ENCODE measurements at places on chromosomes 2 and 18.

DNA sequence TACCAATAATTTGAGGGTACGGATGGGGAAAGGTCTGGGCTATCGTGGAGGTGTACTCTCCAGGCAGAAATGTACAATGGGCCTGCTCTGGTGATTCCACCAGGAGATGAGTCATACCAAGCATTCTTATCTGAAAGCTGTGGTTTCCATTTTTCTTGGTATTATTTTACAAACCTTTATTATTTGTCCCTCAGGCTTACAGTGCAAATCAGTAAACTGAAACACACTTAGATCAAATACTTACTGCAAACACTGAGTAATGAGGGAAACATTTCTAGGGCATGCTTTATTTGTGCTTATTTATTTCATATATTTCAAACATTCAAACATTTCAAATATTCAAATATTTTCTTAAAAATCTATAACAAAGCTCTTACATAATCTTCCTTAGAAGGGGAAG is 319.8 kb downstream of the RND3 start:
- DNase-seq: no peak

- DNase-seq: no peak
These were observed 104.9 kb upstream of the MGAT5 start for GRCh38 chr2:134148843-134149472.

DNA sequence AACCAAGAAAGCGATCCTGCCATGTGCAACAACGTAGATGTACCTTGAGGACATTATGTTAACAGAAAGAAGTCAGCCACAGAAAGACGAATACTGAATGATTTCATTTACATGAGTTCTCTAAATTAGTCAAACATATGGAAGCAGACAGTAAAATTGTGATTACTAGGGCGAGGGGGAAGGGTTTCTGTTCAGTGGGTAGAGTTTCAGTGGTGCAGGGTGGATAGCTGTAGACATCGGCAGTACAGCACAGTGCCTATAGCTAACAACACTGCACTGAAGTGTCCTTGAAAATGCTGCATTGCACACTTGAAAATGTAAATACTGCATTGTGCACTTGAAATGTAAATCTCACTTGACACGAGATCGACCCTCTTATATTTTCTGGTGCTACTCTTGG is 275.3 kb downstream of the GALR1 start:
- no peak for DNase-seq

DNA sequence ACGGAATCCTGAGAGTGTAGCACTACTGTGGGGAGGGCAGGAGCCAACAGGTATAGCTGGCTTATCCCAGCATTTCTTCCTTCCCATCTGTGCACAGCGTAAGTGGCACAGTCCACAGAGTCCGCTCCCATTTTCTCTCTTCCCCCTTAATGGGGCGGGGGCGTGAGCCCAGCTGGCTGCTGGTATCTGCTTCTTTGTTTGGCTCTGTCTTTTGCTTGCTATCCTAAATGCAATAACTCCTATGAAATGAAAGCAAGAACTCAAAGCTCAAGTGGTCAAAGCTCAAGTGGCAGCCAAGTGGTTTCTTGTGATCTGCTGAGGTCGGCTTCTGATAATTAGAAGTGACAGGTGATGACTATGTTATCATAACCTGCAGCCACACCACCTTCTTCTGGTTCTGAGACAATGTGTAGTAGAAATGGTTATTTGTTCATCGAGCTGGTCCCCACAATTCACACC is 192.7 kb downstream of the PLCL1 start:
- no peak for DNase-seq

DNA sequence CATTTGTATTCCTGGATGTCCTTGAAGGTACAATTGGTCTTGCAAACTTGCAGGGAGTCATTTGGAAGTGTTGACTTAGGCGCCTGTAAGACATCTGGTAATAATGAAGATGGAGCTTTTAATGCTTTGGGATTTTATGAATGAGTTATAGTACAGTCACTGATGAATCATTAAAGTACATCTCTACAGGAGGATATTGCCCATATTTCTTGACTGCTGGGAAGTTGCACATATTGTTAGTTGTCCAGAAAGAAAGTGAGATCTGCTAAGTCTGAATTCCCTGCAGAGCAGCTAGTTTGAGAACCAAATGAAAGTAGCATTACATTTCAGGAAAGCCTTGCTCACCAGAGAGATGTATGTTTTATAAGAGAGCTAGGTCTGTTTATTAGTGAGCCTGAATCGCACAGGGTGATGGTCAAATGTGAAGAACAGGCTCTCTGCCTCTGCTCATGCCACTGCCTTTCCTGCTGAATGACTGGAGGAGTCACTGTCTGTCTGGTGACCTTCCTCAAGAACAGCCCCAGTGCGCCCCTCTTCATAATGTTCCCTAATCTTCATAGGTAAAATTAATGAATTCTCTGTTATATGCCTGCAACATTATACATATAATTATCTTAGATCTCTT is 138.9 kb upstream of the KLHL14 start:
- DNase-seq: no peak

- no peak for DNase-seq
These were observed 17.3 kb downstream of the RAB12 start for GRCh38 chr18:8626414-8627106.

DNA sequence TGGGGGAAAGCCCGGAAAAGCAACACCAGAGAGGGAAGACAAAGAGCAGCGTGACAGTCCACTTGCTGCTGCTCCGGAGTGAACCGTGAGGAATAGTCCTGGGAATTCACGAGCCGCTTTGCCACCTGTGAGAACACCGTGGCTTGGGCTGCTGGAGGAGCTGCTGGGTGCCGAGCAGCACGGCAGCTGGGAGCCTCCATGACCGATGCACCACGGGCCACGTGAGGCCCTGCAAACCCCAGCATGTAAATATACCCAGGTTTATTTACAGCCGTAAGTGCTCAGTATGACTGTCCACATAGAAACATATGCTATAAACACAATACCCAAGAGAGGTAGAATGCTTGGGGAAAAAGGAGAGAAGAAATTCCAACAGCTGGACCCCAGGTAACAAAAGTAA is 65.1 kb downstream of the SMIM21 start:
- DNase-seq: no peak

- DNase-seq: no peak
These were observed 109.9 kb downstream of the TMEM182 start for GRCh38 chr2:102871707-102872106.

GRCh38 chr18:11320986-11321385 is 171.6 kb upstream of the PIEZO2 start:
- no peak for DNase-seq

- no peak for DNase-seq
These were observed 356.1 kb upstream of the ZC3H15 start for GRCh38 chr2:186129767-186130581.

DNA sequence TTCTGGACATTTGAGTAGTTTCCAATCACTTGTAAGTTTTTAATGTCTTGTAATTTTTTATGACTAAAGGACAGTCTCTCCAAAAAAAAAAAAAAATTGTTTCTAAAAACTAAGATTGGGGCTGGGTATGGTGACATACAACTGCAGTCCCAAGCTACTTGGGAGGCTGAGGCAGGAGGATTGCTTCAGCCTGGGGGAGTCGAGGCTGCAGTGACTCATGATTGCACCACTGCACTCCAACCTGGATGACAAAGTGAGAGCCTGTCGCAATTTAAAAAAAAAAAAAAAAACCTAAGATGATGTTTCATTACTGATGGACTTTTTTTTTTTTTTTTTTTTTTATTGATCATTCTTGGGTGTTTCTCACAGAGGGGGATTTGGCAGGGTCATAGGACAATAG is 34.4 kb upstream of the PKDCC start:
- DNase-seq: no peak

GRCh38 chr2:239531456-239532241 is 130.8 kb upstream of the HDAC4 start:
- no peak for DNase-seq

DNA sequence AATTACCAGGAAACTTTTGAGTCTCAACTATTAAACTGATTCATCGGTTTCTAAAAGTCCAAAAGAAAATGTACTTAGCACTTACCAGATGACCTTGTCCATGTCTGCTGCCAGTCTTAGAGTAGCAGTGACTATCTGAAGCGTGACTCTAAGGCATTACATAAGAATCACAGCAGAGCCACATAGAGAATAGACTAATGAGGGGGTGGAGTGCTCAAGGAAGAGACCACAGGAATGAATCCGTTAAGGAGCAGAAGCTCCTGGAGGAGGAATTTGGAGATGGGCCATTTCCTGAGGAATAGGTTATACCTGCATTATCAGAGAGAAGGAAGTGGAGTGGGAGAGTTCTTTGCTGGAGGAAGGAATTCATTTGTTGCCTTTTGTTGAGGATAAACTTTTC is 116.0 kb downstream of the MAP3K20 start:
- DNase-seq: no peak

- no peak for DNase-seq
These were observed 114.8 kb downstream of the BCL11A start for GRCh38 chr2:60438653-60439052.

GRCh38 chr18:70337139-70337972 is 48.5 kb downstream of the SOCS6 start:
- DNase-seq: no peak

DNA sequence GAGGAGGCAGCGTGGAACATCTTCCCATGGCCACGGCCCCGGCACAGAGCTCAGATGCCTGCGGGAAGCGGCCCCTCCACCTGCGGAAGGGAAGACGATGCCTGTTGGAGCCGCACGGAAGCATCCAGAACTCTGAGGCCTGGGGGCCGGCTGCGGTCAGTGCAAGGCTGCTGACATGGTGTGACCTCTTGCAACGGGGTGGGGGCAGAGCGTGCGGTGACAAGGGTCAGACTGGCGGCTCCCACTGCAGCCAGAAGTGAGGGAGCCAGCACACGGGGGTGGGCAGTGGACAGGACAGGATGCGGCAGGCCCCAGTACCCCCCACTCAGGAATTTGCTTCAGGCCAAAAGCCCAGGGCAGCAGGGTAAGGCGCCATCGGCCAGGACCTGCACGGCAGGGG is 48.8 kb downstream of the SLC66A2 start:
- no peak for DNase-seq

DNA sequence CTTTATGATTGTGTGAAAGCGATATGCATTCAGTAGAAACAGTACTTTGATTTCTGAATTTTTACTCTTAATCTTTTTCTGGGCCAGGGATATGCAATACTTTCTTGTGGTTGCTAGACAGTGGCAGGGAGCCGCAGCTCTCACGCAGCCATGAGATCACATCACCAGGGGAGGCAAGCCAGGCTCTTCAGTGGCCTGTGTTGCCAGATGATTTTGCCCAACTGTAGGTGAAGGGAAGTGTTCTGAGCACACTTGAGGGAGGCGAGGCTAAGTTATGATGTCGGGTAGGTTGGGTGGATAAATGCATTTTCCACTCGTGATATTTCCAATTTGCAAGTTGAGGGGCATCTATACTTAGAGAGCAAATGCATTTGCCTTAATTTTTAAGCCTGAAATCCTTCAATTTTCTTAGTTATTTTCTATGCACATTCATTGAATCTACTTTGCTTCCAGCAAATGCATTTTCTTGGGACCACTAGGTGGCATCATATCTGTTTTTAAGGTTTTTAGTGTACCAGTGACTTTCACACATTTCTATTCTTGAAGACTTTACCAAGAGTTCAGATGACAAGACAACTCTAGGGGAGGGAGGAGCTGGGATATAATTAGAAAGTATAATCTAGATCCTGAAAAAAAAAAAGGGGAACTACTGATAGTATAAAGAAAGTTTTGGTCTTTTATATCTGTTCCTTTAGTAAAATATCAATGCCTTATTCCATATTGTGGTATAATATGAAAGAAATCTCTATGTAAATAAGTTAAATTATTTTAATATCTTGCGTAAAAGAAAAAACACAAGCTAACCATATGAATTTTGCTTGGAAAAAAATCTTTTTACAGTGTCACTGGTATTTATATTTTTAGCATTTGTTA is 643.3 kb downstream of the SOCS6 start:
- no peak for DNase-seq

DNA sequence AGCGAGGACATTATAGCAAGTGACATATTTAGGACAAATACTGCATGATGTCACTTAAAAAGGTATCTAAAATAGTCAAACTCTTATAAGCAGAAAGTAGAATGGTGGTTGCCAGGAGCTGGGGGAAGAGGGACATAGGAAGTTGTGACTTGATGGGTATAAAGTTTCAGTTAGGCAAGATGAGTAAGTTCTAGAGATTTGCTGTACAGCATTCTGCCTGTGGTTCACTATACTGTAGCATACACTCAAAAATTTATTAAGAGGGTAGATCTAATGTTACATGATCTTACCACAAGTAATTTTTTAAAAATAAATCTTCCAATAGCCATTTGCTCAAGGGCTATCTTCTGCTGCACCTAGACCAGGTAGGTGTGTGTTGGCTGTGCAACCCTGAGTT is 78.1 kb upstream of the NPAS2 start:
- DNase-seq: no peak

- DNase-seq: no peak
These were observed 202.1 kb downstream of the RNF144A start for GRCh38 chr2:7119132-7119835.

DNA sequence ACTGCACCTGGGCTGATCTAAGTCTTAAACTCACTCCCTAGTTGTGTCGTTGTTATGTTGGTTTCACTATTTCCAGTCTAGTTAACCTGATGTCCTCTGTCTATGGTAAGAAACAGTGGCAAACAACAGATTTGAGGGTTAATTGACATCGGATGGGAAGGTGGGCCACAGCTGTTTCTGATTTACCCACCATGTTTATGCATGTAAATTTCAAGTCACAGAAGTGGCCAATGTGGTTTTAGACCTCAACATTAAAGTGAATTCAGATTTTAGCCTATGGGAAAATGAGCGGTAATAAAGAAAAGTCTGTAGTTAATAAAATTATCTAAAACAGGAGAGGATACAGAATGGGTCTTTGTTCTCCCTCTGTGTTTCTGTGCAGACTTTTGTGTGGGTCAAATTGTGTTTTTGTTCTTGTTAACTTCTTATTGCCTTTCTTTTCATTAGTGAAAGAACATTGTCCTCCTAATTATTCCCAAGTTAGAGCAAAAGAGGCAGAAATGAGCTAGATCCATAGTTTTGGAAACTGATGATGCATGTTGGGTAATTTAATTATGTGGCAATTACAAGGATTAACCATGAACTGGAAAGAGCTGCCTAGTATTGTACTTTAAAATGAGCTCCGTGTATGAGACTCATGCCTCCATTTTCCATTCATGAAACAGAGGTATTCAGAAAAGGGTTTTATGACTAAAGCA is 83.2 kb downstream of the LAMA3 start:
- DNase-seq: no peak

- DNase-seq: no peak
These were observed 157.3 kb upstream of the CHAC2 start for GRCh38 chr2:53610260-53610659.

DNA sequence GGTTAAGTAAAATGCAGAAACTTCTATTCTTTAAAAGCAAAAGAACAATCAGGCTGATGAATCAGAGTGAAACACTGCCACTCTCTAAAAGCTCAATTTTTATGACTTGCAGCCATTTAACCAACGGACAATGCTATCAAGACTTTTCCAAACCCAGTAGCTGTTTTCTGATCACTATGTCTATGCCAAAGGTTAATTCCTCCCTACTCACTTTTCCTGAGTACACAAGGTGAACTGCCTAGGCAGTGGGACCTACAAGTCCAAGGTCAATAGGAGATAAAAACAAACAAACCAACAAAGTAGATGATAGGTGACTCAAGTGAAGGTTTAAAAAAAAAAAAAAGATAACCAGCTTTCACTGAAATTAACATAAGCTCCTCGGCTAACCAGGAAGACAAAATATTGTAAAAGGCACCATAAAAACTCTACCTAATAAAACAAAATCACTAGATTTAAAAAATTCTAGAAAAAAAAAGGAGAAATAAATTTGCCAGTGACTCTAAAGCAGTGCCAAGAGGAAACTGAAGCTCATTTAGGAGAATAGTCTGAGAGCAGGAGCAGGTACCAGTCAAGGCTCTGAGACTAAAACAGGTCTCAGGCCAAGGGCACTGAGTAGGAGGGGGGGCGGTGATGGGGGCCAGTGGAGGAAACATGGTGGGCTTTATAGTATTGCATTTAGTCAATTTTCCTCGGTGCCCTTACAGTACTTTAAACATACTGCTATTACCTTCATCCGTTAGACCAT is 134.1 kb upstream of the DLGAP1 start:
- no peak for DNase-seq

Measured in activated CD4-positive, CD25-positive, alpha-beta regulatory T cell (primary cell).